BJ (cell line): ENCODE measurements at places on chromosomes 2 and 18.

- no peak for DNase-seq
Observed at GRCh38 chr18:42513441-42513840, 558.4 kb downstream of the PIK3C3 start.

DNA sequence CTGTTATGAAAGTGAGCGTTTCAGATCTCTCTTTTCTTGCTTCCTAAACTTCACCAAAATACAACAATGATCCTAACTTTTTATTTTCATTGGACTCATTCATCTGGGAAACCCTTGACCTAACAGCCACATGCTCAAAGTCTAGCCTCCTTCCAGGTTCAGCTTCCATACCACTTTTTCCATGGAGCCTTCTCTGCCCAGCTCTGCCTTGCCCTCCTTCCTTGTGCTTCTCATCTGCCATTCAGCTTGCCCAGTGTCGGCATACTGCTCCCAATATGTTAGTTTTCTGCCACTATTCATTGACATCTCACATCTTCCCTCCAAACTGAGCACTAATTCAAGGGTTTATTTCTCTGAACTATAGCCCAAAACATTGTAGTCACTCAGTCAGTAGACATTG is 214.7 kb downstream of the RAD51AP2 start:
- DNase-seq: no peak

GRCh38 chr18:39825485-39826150 is 2129.4 kb upstream of the PIK3C3 start:
- no peak for DNase-seq

- DNase-seq: peak; percentile 35
Observed at GRCh38 chr2:144703852-144704708, 184.2 kb upstream of the ZEB2 start.

GRCh38 chr2:127398239-127398590 is 10.4 kb upstream of the MAP3K2 start:
- DNase-seq: peak; percentile 74
